Peyer's patch (tissue), 4 donors: ENCODE measurements at places on chromosomes 5 and 9. TPM values are rescaled to one million over a fixed set of nuclear protein-coding genes. Genes with fewer than 3 reads are reported as not detected.

The SPINK4 gene
- total RNA-seq = 106 TPM

The GRM6 gene
- not detected for total RNA-seq

The ENTREP1 gene
- total RNA-seq = 2.4 TPM

- no peak for DNase-seq
These were observed 120.4 kb upstream of the OSMR start for GRCh38 chr5:38725371-38725865.

DNA sequence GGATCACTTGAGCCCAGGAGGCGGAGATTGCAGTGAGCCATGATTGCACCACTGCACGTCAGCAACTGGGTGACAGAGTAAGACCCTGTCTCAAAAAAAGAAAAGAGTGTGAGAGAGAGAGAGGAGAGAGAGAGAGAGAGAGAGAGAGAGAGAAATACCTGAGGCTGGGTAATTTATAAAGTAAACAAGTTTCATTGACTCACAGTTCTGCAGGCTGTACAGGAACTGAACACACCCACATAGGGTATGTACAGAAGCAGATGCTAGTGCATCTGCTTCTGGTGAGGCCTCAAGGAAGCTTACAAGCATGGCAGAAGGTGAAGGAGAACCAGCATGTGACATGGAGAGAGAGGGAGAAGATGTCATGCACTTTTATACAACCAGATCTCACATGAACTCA is 46.4 kb upstream of the CHD1 start:
- no peak for DNase-seq

DNA sequence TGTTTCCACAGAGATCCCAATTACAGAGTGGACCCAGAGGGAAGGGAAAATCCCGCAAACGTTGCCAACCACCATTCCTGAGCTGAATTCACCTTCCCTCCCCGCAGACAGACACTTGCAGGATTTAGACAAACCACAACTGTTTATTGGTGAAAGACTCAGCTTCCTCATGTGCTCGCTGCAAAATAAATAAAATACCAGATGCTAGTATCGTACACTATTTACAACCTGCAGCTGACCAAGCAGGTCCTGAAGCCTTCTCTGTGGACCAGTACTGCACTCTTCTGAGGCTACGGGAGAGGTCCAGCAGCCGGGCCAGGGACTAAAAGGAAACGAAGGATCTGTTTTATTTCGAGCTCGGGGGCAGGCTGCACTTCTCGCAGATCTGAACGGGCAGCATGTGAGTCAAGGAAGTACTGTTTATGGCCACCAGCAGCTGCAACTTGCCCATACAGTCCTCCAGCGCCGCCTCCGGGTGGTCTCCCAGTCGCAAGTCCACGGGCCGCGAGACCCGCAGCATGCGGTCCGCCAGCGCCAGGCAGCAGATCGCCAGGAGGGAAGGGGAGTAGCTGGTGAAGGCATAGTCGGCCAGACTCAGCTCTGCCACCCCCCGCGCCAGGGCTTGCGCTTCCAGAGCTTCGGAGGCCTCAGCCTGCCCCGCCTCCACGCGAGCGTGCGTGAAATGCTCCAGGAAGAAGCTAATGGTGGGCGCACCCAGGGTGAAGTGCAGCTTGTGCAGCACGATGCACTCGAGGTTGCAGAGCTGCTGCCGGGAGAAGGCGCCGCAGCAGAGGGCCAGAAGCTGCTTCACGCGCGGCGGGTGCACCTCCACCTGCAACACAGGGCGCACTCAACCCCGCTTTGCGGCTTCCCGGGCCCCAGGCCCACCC is 2.1 kb downstream of the CCNO start:
- DNase-seq = peak; percentile 62

The KCNV2 gene
- not detected for total RNA-seq

The ACTBL2 gene
- total RNA-seq = not detected

GRCh38 chr5:95035891-95036685 is 248.8 kb downstream of the MCTP1 start:
- no peak for DNase-seq

- DNase-seq = no peak
These were observed 975 bp downstream of the AGXT2 start for GRCh38 chr5:35046774-35047173.

The ADAMTSL2 gene
- 0.40 TPM for total RNA-seq

The ACOT12 gene
- total RNA-seq = 3.7 TPM

The IL4 gene
- not detected for total RNA-seq

DNA sequence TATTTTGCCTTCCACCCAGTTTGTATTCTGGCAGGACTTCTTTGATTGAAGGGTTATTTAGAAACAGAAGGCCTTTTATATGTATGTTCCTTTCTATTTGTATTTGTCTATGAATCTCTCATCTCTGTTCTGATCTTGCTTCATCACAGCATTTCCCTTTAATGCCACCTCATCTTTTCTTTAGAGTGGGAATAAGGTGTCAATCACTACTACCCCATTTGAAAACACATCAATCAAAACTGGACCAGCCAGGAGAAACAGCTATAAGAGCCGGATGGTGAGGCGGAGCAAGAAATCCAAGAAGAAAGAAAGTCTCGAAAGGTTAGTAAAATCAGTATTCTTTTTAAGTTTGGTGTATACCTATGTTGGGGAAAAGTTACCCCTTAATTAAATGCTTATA is 36.3 kb downstream of the CD180 start:
- DNase-seq = no peak

DNA sequence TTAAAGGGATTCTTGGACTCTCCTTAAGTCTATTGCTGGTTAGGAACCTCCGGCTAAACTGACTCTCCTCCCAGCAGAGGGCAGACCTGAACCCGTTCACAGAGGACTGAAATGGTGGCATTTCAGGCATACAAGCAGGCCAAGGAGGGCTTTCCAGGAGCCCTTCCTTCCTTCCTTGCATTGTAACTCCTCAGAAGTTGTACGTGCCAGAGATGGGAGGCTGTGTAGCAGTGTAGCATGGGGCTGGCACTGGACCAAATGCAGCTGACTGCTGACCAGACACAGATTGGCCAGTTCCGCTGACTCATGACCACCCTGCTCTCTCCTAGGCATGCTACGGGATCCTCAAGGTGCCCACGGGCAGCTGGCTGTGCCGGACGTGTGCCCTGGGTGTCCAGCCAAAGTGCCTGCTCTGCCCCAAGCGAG is 36.4 kb downstream of the JADE2 start:
- DNase-seq = no peak

The SPINK1 gene
- 46.2 TPM for total RNA-seq

DNA sequence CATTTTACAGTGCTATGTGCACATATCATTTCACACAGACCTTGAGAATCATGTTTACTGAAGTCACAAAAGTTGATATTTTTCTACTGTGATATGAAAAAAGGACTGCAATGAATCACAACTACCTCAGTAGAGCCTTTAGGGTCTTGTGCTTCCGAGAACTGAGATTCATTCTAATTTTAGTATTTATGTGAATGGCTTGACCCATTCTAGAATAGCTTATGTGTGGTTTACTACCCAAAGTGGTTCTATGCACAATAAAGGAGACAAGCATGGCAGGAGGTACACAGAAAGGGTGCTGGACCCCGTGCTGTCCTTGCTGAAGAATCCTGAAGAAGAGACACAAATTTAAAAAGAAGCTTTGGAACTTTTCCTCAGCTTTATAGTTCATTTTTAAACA is 28.2 kb downstream of the MEF2C start:
- no peak for DNase-seq

The ZNF483 gene
- 1.6 TPM for total RNA-seq

DNA sequence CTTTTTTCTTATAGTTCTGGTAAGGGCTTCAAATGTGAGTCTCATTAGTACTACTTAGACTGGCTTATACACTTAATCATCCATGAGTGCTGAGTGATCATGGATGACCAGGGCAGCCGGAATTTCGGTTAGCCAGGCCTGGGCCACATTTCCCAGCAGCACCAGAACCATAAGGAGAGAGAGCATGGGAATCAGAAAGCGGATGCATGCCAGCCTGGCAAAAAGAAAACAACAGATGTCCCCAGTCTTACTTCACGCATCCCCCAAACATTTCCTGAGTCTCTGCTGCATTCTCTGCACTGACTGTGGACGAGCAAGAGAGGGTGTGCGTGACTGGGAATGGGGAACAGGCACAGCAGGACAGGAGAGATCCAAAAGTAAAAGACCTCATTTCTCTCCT is 371.1 kb upstream of the ZNF608 start:
- no peak for DNase-seq

DNA sequence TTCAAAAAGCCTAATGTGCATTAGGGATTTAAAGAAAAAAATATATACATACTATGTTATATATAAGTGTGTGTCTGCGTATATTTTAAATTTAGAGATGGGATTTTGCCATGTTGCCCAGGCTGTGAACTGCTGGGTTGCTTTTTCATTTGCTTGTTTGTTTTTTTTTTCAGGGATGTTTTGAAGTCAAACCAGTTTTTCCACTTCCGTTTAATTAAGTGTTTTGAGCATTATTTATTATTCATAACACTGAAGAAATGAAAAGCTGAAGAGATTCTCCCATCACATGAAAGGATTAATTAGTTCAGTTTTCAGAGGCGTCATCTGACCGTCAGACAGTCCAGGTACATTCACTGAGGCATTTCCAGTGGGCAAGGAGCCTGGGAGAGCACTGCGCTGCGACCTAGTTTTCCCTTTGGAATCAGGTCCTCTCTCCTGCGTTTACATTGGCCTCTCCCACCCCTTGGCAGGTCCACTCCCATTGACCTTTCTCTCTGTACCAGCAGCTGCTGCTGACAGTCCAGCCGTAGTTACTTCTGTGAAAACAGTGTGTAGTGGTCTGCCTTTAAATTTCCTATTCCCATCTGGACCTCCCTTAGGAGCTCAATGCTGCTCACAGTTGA is 26.0 kb downstream of the ARRDC3 start:
- no peak for DNase-seq

DNA sequence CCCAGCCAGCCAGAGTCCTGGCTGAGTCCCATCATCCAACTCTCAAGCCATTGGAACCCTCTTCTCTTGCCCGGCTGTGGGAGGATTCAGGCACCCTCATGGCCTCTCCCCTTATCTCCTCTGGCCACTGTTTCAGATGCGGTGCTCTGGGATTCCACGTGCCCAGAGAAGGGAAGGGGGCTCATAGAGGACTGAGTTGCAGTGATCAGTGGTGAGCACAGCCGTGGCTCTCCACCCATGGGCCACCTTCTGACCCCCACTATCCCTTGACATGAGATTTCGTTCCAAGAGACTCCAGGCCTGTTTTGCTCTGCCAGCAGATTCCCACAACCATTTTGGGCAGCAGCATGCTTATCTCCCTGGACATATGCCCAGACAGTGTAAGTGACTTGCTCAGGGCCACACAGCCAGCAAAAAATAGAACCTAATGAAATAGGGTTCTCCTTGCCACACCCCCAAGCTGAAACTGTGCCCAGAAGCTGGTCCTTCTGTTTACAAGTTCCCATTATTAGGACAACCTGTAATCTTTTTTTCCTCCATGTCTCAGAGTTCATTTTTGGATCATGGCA is 2.7 kb downstream of the GPX3 start:
- no peak for DNase-seq
